ENCODE measurements at places on chromosomes 1 and 21. TPM values are rescaled to one million over a fixed set of nuclear protein-coding genes. Genes with fewer than 3 reads are reported as not detected.

Gene ZNF593
- total RNA-seq, result 30.5 TPM

Gene RHCE
- total RNA-seq, result not detected

Gene CRYZ
- 30.5 TPM for total RNA-seq

Gene NKAIN1
- not detected for total RNA-seq

Gene S100A10
- total RNA-seq, result 75.2 TPM

Gene TSPAN2
- 17.4 TPM for total RNA-seq

Gene CCDC185
- not detected for total RNA-seq

DNA sequence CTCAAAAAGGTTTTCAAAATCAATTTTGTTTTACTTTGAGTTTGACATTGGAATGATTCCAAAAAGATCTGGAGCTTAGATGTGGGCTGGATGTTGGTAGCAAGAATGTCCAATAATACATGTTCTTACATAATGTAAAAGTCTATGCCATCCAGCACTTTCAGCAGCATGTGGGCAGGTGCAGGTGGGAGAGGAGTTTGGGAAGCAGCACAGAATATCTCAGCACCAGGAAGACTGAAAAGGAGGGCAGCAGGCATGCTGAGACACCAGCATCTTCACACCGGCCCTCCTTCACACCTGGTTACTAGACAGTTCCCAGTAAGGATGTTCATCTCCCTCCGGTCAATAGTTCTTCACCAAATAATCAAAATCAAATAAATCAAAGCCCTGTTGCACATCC is 166.6 kb downstream of the ZBTB18 start:
- no peak for DNase-seq

DNA sequence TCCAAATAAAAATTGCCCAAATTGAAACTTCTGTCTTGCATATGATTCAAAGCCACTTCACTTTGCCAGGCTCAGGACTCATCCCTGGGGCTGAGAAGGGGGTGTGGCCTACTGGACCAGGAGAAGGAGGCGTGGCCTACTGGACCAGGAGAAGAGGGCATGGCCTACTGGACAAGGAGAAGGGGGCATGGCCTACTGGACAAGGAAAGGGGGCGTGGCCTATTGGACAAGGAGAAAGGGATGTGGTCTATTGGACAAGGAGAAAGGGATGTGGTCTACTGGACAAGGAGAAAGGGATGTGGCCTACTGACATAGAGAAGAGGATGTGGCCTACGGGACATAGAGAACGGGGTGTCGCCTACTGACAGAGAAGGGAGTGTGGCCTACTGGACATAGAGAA is 405.3 kb downstream of the RRAGC start:
- DNase-seq, result no peak

- peak; percentile 76 for DNase-seq
Measured at GRCh38 chr21:39348355-39349210, at the start of gene HMGN1. Gene HMGN1, minus strand, starts transcription at chr21:39349088. Its CDS starts 171 bp downstream, at chr21:39348917.

DNA sequence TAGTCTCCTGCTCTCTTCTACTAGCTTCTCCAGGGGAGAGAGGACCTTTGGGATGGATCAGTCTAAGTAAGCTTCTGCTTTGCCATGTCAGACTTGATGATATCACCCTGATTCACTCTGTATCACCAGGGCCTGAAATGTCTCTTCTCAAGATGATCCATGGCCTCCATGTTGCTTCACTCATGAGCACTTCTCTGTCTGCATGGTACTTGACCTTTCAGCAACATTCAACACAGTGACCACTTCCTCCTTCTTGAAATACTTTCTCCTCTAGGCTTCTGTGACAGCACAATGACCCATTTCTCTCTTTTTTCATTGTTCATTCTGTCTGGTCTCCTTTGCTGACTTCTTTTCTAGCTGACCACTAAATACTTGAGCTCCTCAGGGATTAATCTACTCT is 35.3 kb upstream of the NGF start:
- no peak for DNase-seq

- DNase-seq, result no peak
Measured at GRCh38 chr1:2014741-2015735, 4.1 kb upstream of the GABRD start.

- no peak for DNase-seq
Measured at GRCh38 chr1:104648269-104648691, 898.6 kb downstream of the AMY1C start.

DNA sequence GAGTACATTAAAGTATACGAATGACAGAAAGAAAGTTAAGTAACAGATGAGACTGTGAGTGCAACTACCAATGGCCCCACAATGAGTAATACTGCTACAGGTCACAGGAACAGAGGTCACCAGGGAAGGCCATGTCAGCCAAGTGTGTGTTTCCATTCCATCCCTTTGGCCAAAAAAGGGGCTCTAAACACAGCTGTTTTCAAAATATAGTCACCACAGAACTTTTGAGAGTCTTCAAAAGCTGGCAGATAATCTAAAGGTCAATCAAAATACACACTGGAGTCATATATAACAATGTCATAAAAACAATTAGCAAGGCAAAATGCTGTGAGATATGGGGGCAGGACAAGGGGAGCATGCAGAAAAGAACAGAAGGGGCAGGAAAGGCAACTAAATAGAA is 10.2 kb downstream of the USP24 start:
- no peak for DNase-seq

DNA sequence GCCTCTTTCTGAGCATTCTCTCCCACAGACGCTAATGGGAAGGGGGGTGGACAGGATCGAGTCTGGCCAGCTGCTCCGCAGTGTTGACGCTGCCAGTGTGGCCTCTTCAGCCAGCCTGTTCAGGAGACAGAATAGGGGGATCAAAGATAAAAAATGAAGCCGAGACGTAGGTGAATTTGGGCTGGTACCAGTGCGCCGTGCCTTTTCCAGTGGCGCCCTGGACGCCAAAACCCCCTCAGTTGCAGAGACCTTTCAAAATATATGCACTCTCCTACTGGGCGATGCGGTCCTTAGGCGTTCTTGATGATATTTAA is 1.1 kb downstream of the TTC3 start:
- DNase-seq, result no peak
